ENCODE measurements at places on chromosomes 1 and 21.

DNA sequence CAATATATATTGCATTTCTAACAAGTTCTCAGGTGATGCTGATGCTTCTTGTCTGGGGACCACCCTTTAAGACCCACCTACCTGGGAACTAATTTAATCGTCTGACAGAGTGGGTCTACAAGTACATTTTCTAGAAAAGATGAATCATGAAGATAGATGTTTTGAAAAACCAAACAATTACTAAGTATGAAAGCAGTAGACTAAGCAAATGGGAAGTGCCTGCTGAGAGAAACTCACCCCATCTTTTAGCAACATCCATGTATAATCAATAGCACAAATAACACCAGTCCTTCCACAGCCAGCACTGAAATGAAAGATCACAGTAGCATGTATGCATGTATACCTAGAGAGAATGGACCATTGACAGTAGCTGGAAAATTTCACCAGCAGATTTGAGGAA is 17.3 kb downstream of the PTPN22 start:
- DNase-seq = no peak

GRCh38 chr1:215081661-215082531 is 641 bp upstream of the KCNK2 start:
- peak; percentile 32 for DNase-seq

GRCh38 chr1:99784143-99784542 is 17.7 kb upstream of the FRRS1 start:
- DNase-seq = no peak

DNA sequence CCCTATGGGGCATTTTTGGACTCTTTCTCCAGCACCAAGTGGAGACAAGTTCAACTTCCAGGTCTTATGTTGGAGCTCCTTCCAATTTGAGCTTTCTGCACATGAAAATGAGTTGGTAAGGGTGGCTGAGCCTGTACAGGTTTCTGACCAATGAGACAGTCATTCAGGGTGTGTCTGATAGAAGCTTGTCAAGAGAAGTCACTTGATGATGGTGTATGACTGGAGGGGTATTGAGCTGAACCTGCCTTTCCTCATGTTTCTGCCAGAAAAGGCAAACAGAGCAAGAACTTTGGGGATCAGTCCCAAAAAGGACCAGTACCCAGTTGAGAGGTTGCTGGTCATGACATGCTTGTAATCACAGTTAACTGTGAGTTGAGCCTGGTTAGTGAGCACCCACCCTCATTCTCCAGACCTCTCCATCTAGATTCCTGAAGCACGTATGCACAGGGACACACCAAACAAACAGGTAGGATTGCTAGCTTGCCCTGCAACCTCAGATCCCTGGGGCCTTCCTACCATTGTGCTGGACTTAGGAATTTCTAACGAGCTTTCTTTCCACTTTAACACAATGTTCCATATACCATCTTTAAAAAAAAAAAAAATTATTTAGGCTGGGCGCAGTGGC is 26.6 kb downstream of the FAM89A start:
- DNase-seq = no peak

DNA sequence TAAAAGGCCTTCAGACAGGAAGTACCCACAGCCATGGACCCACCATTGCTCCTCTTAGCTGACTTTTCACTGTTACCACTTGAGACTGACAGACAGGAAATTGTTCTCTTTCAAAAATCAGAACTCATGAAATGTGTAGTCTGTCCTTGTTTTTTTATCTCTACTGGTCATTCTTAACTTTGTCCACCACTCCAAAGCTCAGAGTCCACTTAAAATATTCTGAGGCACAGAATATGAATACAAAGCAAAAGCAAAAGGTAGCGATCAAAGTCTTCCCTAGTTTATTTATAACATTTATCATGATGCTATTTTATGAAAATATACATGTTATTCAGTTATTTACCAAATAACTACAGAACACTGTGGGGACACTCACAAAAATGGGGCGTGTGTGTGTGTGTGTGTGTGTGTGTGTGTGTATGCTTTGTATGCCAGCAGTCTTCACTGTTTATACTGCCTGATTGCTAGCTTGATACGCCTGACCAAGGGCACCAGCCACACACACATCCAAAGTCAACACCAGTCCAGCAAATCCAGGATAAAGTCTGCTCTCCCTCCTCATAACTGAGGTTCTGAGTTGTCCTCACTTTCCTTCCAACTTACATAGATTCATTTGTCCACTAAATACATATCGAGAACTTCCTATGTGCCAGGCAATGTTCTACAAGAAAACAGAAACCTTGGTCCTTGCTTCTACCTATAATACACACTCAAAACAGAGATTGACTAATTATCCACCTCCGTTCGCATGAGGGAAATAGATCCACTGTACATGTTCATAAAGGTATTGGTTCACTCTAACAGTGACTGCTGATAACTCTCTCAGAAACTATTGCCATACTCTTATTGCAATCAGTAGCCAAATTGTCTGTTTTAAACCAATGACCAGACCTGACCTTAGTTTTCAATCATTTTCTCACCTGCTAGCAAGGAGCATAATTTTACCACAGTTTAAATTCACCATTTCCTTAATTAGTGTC is 79.4 kb downstream of the ERICH3 start:
- DNase-seq = no peak

- no peak for DNase-seq
Measured at GRCh38 chr1:3743421-3743820, 8.8 kb upstream of the CCDC27 start.

- no peak for DNase-seq
Measured at GRCh38 chr1:46096269-46097148, 35.9 kb downstream of the PIK3R3 start.

GRCh38 chr1:62625415-62625814 is 28.1 kb downstream of the ANGPTL3 start:
- no peak for DNase-seq

DNA sequence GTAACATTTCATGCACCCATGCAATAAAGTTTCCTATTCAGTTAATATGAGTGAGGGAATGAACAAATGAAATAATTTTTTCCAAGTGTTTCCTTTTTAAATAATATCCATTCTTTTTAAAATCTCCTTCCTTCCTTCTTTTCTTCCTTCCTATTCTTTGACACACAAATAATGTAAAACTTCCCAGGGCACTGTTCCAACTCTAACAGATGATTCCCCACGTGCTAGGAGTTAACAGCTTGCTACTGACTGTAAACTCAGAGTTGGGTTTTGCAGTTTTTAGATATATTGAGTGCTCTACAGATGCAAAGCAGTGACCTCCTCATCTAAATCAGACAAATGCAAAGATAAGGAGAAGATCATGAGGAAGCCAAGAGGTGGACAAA is 54.0 kb upstream of the POU2F1 start:
- DNase-seq = no peak

- no peak for DNase-seq
Measured at GRCh38 chr1:117555806-117556205, 50.0 kb upstream of the TENT5C start.

DNA sequence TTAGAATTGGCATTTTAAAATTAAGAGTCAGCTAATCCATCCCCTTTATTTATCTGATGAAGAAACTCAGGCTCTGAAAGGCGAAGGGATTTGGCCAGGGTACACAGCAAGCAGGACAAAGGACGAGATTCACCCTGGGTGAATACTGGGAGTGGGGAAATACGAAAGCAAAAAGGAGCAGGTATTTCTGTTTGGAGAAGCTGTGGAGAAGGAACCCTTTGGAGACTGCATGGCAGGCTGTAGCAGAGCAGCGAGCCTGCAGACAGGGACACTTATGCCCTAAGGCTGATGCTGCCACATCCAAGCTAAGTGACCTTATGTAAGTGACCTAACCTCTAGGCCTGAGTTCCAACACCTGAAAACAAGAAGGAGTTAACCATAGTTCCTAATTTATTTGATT is 207.2 kb upstream of the C1orf87 start:
- no peak for DNase-seq

Data from iPS-NIHi11 (cell line).